Hematopoietic multipotent progenitor cell treated with erythropoietin and hydrocortisone succinate and interleukin-3 and kit ligand, for 17 days (in vitro differentiated cells): ENCODE measurements at places on chromosomes 5 and 9.
A peak's percentile ranks its signal among the peaks of the same experiment; 100 is the strongest.

- no peak for DNase-seq
Observed at GRCh38 chr9:17481565-17481964, 97.3 kb upstream of the SH3GL2 start.

DNA sequence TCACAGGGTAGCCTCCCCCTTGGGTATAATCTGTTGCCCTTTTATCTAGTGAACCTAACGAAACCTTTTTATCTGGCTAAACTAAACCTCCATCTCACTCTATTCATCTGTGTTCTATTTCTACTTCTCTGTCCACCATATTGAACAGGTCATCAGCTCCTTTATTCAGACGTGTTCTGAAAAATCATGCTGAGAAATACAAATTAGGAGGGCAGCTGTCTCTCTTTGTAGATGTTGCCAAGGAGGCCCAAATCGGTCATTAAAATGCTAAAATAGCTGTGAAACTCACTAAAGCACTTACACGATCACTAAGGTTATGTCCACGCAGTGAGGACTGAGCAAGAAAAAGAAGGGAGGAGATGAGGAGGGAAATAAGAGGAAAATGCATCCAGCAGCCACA lies 115.6 kb upstream of the RETREG1 start:
- DNase-seq: no peak

- no peak for DNase-seq
Observed at GRCh38 chr9:126532951-126533925, 80.5 kb upstream of the LMX1B start.

DNA sequence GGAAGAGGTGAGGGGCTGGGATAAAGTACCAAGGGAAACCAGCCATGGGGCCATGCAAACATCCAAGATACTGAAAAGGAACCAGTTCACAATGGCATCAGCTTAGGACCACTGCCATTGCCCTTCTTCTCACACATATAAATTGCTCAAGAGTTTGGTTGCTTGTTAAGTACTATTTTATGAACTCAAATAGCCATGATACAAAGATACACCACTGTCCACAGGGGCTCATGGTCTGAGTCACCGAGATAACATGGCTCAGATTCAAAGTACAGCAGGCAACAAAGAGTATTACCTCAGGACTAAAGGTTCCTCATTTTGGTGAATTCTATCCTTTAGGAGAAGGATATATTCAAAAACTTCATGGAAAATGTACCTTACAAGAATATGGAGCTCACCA lies 55.6 kb downstream of the FANCC start:
- DNase-seq: no peak

DNA sequence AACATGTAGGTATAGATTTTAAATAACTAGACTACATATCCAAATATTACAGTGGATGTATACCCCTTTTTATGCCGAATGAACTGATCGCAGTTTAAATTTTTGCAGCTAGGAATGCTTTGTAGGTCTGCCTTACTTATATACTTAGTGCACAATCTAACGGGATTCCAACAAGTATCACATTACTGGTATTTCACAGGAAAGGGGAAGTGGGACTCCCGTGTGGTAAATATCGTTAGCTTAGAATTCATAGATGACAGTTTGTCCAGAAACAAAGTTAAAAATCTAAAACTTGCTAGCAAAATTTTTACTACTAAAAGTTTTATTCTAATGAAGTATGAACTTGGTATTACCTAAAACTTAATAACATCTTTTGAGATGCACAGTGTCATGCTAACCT lies 193.5 kb upstream of the TLX3 start:
- no peak for DNase-seq

GRCh38 chr9:136174779-136175615 lies 29.9 kb downstream of the LHX3 start:
- DNase-seq: no peak

- no peak for DNase-seq
Observed at GRCh38 chr5:112002376-112002775, 245.4 kb upstream of the NREP start.

DNA sequence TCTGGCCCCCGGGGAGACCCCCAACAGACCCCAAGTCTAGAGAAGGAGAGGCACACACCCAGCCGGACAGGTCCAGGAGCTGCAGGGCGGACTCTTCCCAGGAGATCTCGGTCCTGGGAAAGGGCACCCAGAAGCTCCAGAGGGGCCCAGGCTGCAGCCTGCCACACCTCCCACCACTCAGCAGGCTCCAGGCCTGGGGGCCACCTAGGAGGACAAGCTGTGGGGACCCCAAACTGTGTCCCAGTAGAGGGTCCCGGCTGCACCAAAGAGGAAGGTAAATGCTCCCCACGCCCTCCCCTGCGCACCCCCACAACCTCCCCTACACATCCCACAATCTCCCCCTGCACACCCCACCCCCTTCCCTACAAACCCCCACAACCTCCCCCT lies 48.5 kb downstream of the PLEKHG4B start:
- no peak for DNase-seq

GRCh38 chr5:80146046-80146445 lies 109.8 kb downstream of the SERINC5 start:
- DNase-seq: no peak

GRCh38 chr5:34688015-34688810 lies 32.1 kb downstream of the RAI14 start:
- DNase-seq: no peak

DNA sequence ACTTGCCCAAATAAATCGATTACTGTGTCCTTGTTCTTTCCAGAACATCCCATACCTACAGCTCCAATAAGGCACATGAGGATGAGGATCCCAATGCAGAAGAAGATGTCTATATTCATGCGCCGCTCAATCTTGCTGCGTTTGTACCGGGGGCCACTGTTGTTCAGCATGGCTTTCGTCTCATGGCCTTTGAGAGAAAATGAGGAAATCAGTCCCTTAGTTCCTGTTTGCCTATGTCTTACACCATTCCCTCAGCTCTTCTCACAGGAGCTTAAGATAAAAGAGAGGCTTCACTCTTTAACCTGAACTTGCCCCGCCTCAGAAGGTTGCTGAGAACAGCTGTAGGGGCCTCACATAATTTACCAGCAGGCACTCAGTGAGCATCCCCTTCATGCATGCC lies 211.6 kb downstream of the ATP10B start:
- no peak for DNase-seq

DNA sequence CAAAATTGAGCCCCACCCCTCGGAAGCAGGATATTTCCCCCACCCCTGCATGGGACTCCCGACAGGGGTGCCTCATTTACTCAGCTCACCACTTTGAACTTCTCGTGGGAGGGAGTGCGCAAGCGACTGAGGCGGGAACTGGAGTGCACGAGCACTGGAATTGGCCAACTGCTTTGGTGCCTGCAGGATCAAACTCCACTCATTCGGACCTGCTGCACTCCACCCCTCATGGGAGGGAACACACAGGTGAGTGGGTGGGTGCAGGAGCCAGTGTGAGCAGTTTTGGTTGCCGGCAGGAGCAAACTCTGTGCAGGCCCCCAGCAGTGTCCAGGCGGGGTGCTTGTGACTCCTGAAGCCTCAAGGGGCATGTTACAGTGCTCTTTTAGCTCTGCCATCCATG lies 301.2 kb downstream of the TUSC1 start:
- DNase-seq: no peak

GRCh38 chr5:96316017-96316416 lies 117.0 kb downstream of the PCSK1 start:
- DNase-seq: no peak

- no peak for DNase-seq
Observed at GRCh38 chr9:126927419-126927818, 12.8 kb downstream of the RALGPS1 start.

GRCh38 chr9:83981126-83981871 lies 694 bp downstream of the RMI1 start:
- peak; percentile 73 for DNase-seq

GRCh38 chr9:27861887-27862286 lies 288.6 kb upstream of the C9orf72 start:
- DNase-seq: no peak

DNA sequence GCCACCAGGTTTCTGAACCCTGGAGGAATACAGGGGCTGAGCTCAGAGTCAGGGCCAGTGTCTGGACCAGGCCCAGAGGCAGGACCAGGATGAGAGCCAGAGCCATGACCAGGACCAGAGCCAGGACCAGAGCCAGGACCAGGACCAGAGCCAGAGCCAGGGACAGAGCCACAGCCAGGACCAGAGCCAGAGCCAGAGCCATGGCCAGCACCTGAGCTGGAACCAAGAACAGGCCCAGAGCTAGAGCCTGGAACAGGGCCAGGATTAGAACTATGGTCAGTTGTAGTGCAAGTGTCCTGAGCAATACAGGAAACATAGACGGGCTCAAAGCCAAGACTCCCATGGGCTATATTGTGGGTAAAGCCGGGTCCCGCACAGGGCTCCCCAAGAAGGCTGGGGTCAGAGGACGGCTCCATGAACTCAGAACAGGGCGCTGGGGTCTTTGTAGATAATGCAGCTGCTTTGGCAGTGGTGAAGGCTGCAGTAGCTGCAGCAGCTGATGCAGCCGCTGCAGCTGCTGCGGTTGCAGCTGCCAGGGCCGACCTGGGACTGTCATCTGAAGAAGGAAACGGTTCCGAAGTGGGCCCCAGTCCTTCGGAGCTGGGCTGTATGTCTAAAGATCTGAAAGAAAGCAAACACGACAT lies 559 bp downstream of the SPAG8 start:
- peak; percentile 28 for DNase-seq

DNA sequence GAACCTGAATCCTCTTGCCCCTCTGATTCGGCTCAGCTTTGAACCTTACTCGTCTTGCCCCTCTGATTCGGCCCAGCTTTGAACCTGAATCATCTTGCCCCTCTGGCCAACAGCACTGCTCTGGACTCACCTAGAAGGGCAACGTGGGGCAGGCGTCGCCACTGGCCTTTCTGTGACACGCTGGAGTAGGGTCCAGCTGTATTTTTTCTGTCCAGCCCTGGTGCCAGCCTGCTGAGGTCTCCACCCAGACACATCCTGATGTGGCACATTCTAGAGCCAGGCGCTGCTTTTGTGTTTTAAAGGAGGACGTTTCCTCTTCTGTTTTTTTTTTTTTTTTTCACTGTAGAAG lies 15.2 kb upstream of the CPEB4 start:
- DNase-seq: no peak

DNA sequence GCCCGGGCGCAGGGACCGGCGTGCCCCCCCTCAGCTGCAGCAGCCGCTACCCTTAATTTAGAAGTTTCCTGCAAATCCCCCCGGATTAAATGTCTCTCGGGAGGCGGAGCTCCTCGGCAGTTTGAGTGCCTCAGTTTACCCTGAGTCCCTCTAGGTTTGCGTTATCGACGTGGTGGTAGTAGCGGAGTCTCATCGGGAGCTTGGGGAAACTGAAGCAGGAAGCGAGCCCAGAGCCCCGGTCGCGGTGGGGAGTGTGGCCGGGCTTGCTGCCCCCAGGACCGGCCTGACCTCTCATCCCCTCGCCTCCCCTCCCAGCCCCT lies 529 bp upstream of the TPM2 start:
- DNase-seq: no peak

DNA sequence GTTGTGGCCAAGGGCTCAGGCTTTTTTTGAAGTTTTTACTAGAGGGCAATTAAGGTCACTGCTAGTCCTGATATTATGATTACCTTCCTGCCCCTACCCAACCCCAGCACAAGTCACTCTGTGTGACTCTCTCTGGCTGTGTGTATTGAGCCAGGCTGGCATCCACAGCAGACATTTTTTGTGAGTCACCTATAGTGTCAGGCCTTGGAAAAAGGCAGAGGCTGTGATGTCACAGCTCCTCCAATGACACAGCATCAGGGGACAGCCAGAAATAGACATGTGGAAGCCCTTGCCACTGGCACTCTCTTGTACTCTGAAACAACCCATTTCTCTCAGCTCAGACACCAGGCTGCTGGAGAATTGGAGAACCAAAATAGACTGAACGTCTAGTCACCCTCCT lies 145.4 kb downstream of the NMUR2 start:
- DNase-seq: no peak

DNA sequence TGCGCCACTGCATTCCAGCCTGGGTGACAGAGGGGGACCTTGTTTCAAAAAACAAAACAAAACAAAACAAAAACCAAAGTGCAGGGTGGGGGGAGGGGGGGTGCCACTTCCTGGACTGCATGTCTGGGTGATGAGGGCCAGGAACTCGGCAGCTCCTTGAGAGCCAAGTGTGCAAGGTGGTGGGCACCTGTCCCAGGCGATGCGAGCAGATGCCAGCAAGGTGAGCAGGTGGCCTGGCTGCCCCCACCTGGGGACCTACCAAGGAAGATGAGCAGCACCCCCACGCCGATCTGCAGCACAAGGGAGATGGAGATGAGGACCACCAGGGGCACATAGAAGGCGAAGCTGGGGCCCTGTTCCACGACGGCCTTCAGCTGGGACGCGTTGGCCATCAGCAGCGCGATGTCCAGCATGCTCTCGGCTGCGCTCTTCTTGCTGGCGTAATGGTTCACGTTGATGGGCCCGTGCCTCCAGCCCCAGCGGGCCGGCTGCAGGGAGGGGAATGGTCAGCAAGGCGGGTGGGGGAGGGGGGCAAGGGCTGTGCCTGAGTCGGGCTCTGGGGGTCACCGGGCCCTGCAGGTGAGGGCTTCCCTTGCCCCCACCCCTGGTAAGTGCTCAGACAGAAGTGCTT lies 7.8 kb downstream of the NINJ1 start:
- DNase-seq: no peak

DNA sequence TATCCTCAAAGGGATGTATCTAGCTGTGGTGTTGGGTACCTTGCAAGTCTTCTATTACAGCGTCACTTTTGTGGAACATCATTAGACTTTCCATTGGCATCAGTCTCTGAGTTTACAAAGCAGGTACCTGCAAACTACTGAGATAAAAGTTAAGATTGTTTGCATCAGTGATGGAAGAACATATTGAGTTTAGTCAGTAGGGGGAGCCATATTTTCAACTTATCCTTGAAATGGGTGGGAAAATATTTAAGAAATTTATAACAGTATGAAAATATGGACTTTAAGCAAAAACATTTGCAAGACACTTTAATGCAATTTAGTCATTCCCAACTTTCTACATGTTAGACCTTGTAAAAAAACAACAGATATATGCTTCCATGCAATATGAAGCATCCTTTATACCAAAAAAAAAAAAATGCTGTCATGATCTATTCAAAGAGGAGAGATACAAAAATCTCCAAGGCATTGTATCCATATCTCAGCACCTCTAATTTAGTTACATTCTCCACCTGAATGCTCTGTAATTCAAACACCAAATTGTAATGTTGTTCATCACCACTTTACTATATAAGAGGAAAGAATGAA lies 98.6 kb upstream of the ADAMTS19 start:
- DNase-seq: no peak

DNA sequence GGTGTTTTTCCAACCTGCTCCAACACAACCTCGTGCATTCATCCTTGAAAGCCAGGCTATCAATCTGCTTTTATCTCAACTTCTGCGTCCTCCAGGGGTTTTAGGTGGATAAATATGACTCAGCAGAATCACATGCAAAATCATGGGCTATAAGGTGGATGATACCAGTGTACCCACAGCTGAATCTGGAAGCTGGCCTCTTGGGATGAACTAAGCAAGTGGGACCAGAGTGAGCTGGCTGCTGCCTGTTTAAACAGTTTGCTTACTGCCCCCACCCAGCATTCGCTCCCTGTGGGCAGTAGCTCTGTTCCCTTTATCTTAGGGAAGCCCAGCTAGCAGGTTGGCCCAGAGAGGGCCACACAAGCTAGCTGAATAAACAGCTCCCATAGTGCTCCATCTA lies 194.0 kb downstream of the CRB2 start:
- DNase-seq: peak; percentile 16

- no peak for DNase-seq
Observed at GRCh38 chr9:136690104-136690805, 3.0 kb upstream of the AGPAT2 start.
